Prostate gland (tissue), 2 donors: ENCODE measurements at places on chromosomes 6 and 20. TPM values are rescaled to one million over a fixed set of nuclear protein-coding genes. Genes with fewer than 3 reads are reported as not detected.

SLC17A3 gene
- total RNA-seq = not detected

CST5 gene
- not detected for total RNA-seq

PPP1R14C gene
- total RNA-seq = 3.4 TPM

ATG5 gene
- 31.9 TPM for total RNA-seq
